Activated CD4-positive, alpha-beta memory T cell treated with anti-CD3 and anti-CD28 coated beads for 36 hours (primary cell): ENCODE measurements at places on chromosomes 1 and 21.

DNA sequence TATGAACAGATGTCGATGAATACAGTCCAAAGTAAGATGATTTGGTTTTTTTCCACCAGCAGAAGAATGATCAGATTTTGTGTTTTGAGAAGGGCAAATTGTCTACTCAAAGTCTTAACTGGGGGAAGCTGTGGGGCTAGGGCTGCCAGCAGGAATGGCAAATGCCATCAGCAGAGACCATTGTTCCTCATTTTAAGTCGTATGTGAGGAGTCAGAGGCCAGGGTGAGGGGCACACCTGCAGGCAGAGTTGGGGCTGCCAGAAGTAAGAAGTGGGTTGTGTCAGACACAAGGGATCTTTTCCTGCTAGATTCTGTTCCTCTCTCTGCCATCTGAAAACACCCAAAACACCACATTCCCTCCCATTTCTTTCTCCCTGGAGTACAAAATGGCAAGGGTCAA, 8.7 kb downstream of the PARK7 start:
- DNase-seq = no peak

- no peak for DNase-seq
Measured at GRCh38 chr1:241286486-241286885, 70.5 kb downstream of the RGS7 start.

DNA sequence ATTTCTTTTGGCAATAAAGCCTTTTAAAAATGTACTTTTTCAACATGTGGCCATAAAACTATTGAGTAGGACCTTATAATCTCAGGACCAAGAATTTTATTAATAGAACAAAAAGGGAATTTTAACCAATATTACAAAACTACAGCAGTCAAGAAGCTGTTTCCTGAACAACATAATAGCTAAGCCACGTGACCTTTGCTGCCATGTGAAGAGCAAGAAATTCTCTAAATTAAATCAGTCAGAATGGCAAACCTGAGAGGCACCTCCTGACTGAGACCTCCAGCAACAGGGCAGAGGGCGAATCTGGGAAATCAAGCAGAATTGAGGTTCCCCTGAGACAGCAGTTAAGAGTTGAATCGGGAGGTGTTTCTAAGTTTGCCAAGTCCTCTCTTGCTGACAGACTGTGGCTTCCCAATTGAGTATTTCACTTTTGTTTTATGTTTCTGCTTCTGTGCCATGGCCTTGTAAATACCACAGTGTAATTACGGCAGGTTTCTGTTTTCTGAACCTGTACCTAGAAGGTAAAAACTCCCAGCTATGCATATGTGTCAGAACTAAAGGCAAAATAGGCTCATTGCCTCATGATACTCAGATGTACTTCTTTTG, 358.4 kb downstream of the NTNG1 start:
- DNase-seq = no peak

DNA sequence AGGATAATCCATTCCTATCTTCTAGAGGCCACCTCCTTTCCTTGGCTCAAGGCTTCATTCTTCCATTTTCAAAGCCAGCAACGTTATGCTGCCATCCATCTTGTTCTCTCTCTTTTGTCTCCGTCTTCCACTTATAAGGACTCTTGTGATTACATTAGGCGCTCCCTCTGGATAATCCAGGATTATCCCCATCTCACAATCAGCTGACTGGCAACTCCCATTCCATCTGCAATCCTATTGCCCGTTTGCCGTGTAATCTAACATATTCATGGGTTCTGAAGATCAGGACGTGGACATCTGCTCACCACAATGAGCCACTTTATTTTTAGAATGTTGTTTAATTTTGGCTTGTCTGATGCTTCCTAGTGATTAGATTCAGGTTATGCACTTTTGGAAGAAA, 89.3 kb downstream of the EBNA1BP2 start:
- DNase-seq = no peak

DNA sequence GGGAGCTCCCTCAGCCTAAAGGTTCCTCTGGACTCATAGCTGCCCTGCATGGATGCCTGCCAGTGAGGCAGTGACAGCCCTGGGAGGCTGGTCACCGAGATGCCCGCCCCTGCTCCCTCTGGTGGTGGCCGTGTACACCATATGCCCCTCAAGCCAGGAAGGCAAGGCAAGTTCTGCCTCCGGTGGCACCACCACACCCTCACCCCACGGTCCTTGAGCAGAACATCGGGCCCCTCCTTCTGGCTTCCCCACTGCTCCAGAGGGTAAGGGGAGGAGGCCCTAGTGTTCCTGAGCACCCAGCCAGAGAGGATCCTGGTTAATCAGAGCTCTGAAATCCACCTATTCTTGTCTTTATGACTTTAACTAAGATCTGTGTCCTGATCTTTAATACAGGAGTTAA, 1.5 kb upstream of the S100A14 start:
- peak; percentile 80 for DNase-seq

DNA sequence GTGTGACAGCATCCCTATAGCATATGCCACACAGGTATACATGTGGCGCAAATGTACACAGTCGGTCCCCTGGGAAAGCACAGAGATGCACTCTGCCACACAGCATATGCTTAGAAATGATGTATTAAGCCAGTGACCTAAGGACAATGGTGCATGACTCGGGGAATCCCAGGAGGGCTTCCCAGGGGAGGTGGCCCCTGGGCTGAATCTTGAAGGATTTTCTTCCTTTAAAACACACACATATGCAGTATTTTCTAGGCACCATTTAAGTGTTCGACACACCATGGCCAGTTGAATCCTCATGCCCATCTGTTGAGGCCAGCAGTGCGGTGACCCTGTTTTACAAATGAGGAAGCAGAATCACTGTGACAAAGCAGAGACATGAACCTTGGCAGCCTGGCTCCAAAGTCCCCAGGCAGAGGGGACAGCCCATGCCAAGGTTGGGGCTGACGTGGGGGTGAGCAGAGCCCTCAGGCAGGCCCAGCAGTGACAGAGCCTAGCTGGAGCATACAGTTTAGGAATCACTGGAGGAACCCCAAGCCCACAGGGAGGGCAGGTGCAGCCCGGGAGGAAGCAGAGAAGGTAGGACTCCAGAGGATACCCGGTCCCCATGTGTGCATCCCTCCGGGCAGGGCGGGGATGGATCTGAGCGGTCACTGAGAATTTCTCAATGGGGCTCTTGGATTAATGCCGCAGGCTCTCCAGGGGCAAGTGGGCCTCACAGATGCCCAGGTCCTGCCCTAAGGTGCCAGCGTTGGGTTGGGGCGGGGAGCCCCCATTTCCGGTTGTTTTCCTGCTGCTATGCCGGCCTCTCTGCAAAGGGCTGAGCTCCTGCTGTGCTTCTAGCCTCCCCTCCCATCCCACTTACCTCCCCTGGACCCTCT, 28.4 kb downstream of the WNT3A start:
- DNase-seq = no peak

GRCh38 chr1:194318790-194319280, 1132.4 kb upstream of the B3GALT2 start:
- no peak for DNase-seq

GRCh38 chr1:111354584-111354983, 63.9 kb downstream of the CHIA start:
- DNase-seq = no peak

DNA sequence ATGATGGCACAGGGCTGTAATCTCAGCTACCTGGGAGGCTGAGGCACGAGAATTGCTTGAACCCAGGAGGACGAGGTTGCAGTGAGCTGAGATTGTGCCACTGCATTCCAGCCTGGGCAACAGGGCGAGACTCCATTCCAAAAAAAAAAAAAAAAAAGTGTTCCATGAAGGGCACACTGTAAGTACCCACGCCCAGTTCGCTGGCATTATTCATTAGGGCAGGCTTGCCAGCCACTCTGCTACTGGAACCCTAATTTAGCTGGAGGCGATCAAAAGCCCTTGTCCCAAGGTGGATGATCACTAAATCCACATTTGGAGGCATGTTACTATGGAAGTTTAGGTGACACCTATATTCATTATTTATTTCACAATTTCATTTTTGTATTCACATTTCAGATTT, 5.0 kb downstream of the IFNLR1 start:
- DNase-seq = no peak
